Renal cortex interstitium (tissue), 15 donors: ENCODE measurements at places on chromosomes 13 and 19.

DNA sequence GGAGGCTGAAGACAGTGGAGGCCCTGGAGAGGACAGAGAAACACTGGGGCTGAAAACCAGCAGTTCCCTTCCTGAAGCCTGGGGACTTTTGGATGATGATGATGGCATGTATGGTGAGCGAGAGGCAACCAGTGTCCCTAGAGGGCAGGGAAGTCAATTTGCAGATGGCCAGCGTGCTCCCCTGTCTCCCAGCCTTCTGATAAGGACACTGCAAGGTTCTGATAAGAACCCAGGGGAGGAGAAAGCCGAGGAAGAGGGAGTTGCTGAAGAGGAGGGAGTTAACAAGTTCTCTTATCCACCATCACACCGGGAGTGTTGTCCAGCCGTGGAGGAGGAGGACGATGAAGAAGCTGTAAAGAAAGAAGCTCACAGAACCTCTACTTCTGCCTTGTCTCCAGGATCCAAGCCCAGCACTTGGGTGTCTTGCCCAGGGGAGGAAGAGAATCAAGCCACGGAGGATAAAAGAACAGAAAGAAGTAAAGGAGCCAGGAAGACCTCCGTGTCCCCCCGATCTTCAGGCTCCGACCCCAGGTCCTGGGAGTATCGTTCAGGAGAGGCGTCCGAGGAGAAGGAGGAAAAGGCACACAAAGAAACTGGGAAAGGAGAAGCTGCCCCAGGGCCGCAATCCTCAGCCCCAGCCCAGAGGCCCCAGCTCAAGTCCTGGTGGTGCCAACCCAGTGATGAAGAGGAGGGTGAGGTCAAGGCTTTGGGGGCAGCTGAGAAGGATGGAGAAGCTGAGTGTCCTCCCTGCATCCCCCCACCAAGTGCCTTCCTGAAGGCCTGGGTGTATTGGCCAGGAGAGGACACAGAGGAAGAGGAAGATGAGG, 1.5 kb downstream of the PPP1R15A start:
- DNase-seq, result no peak

DNA sequence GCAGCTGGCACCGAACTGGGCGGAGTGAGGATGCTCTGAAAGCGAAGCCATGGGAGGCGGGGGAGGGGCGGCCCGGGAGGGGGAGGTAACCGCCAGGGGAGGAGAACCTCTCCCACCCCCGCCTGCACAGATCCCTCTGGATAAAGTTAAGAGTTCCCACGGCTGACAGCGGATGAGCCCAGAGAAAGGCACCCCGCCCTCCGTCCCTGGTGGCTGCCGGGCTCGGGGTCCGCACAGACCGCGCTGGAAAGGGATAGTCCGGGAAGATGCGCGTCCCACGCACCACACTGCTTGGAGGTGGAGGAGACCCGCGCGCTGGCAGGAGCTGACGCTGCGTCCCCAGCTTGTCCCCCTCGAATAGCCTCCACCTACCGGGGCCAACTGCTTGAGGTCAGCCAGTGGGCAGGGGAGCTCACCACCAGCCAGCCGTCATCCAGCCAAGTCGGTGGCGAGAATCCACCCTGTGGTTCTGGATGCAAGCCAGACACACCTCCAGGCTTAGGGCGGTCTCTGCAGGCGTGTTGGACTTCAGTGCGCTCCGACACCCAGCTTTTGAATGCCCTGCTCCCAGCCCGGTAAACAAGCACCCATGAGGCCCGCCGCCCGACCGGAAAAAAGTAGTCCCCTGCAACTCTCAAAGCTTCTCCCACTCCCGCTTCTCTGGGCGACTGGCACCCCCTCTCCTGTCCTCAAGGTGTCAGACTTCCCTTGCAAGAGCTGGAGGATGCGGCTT, at the start of gene TRPC4:
Gene TRPC4, minus strand, starts transcription at position 17 of the 733 bp plus-strand sequence. CDS start 86,439 bp downstream, outside the sequence.
- DNase-seq, result peak; percentile 61

- no peak for DNase-seq
Measured at GRCh38 chr13:40024204-40024966, 368.9 kb downstream of the COG6 start.

DNA sequence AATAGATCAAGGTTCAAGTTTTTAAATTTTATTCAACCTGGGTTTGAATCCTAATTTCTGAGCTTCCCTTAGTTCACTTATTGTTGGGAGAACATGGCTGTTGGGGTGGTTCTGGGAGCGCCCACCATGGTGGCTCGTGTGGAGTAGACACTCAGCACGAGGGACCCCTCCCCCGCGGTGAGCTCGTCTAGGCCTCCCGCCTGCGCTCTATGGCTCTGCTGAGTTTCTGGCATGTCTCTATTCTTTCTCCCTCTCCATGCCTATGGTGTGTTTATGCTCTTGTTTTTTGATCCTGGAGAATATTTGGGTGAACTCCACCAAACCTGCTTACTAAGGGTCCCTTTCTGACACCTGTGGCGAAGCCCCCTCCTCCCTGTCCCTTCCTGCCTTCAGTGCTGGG, 1.6 kb upstream of the EPN1 start:
- no peak for DNase-seq

DNA sequence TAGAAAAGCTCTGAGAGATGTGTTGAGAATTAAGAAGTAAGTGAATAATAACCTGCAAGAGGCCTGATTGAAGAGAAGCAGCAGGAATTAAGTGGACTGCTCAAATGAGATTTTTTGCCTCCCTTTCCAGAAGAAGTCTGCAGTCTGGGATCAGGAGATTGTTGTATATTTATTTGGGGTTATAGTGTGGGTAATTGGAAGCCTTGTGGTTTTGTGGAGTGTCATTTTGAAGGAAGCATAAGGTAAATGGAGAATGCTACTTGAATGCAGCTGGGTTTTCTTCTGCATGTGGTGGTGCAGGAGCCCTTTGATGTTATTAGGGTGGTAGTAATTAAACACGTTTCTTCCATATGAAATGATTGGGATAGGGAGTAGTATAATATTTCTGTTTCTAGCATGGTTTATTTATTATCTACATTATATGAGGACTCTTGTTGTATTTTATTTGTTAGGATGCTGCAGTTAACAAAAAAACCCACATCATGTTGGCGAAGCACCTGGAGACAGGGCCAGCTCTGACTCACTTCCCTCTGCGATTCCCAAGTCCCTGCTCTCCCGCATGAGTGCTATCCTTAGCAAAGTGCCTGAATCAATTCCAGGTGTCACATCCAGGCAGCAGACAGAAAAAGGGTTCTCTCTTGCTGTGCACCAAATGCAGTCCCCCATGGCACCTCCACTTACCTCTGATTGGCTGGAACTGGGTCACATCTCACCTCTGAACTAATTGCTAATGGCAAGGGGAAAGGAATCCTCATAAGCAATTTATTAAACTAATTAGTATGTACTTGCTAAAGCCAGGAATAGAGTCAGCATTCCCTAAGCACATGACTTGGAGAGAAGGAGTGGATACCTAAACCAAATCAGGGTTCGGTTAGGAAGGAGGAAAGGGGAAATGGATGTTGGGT, 54.8 kb downstream of the DGKH start:
- no peak for DNase-seq

- no peak for DNase-seq
Measured at GRCh38 chr13:72314210-72314609, 413.2 kb downstream of the MZT1 start.

GRCh38 chr13:99861771-99862170, 109.8 kb downstream of the ZIC5 start:
- DNase-seq, result no peak

DNA sequence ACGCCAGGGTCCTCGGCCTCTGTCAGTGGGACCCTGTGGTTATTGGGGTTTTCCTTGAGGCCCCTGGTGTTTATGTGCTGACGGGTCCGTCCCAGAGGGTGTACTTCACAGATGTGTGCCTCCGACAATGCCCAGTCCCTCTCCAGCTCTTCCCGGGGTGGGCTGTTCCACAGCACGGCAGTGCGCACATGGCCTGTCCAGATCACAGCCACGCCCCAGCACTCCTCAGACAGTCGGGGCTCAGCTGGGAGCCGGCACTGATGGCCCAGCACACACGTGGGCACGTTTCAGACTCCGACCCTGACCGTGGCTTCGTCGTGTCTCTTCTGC, 16.9 kb upstream of the F7 start:
- no peak for DNase-seq

- no peak for DNase-seq
Measured at GRCh38 chr13:87120476-87120875, 550.7 kb upstream of the SLITRK5 start.

DNA sequence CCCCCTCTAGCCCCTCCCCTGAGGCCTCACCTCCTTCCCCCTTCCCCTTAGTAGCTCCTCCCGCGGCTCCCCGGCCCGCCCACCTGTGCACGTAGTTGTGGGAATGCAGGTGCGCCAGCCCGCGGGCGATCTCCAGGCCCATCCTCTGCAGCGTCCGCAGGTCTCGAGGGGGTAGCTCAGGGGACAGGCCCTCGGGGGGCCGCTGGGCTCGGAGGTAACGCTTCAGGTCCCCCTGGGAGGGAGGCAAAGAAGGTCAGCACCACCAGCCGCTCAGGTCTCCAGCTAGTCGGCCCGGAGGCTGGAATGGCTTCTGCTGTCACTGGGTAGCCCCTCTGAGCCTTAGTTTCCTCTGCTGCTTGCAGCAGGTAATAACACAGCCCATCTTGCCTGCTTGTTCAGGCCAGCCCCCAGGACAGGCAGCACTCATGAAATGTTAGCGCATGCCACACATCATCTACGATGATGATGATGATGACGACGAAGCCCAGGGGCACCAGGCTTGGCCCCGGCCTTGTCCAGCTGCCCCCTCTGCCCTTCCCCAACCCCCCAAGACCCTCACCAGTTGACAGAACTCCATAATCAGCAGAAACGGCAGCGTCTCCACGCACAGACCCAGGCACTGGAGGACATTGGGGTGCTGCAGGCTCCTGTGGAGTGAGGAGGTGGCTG, 9.2 kb downstream of the LMTK3 start:
- DNase-seq, result no peak

GRCh38 chr19:6249296-6249695, 30.5 kb downstream of the MLLT1 start:
- no peak for DNase-seq

DNA sequence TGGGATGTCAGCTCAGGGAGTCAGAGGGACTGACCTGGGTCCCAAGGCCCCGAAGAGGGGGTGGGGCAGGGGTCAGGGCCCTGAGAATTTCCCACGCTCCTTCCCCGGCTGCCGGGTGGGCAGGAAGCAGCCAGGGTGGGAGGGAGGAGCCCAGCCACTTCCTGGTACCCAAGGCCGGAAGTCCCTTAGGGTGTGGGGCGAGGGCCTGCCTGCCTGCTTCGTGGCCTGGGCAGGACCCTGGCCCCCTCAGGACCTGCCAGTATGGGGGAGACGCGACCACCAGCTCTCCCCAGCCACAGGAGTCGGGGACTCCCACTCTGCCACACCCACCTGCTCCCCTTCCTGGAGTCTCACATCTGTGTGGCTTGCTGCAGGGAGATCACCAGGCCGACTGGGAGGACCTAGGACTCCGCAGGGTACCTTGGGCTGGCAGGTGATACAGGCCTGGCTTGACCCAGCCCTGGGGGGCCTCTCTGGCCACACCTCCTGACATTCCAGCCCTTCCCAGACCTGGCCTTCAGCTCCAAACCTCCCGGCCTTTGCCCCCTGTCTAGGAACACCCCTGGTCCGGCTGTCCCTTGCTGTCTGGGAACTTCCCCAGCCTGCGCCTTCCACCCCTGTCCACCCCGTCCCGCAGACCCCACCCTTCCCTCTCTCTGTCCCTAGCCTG, 9.8 kb upstream of the CIRBP start:
- no peak for DNase-seq

DNA sequence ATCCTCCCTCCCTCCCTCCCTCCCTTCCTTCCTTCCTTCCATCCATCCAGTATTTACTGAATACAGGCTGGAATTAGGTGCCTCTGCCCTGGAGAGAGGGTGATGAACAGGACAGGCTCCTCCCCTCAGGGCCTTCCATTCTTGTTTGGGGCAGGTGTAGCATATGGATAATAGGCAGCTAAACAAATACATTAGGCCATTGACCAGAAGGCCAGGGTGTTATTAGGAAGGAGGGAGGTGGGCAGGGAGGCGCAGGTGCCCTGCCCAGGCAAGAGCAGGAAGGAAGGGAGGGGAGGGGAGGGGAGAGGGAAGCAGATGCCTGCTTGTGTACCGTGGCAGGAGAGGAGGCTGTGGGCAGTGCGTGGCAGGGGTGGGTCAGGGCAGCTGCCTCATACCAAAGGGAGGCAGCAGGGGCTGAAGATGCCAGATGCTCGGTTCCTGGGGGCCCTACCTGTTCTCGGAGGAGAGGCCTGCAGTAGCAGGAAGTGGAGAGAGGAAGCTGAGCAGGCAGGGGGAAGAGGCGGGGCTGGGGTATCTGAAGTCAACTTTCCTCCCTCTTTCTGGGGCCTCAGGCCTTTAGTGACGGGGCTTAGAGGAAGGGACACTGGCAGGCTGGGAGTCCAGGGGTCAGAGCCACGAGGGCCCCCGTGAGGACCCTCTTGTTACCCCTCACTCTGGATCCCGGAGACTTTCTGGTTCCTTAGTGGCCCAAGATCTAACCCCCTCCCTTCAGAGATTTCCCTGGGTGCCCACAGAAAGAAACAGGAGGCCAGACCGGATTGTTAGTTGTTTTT, at the start of gene RINL:
Gene RINL, minus strand, starts transcription at position 495 of the 794 bp plus-strand sequence. CDS start 1,533 bp downstream, outside the sequence.
- DNase-seq, result no peak

DNA sequence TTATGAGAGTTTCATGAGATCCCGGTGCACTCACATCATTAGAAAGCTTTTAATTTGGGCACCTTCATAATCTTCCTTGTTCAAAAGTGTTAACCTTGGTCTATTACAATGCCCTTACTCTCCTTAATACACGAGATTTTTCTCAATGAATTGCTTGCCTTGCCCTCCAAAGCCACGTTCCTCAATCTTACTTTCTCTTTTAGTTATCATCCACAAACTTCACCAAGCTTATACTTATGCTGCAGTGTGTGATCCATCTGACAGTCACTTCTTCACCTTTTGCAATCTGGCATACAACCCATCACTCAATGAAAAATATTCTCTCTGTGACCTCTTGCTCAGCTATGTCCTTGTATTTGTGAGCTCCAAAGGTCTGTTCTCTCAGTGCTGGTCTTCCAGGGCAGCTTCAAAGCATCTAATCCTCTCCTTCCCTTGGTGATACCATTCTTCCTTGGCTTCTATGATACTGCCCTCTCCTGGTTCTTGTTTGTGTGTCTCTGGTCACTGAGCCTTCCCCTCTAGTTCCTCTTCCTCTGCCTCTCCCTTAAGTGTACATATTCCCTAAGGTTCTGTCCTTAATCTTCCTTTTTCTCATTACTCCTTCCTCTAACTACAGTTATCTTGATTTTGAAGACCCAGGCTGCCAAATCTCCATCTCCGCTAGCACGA, 202.2 kb upstream of the STARD13 start:
- no peak for DNase-seq

GRCh38 chr19:33410915-33411401, 37.4 kb downstream of the CEBPG start:
- DNase-seq, result no peak

- DNase-seq, result no peak
Measured at GRCh38 chr19:40410030-40410389, 3.2 kb downstream of the PRX start.

DNA sequence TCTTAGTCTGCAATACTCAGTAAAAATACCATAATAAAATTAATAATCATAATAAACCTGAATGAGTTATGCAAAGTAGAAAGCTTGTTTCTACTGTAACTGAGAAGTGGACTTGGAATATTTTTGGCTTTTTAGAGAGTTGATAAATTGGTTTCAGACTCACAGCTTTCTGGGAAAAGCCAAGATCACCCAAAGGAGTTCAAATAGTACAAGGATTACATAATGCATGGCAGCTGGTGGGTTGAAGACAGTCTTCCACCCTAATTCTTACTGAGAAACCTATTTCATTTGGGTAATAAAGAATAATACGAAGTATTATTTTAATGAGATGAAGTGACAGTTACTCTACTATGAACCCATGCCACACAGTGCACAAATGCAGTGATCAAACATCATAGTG, 139.4 kb upstream of the KLF12 start:
- no peak for DNase-seq

GRCh38 chr13:94664889-94665288, 47.5 kb downstream of the SOX21 start:
- DNase-seq, result no peak
